ENCODE measurements at places on chromosomes 6 and 20.

- DNase-seq, result no peak
Measured at GRCh38 chr20:60584221-60584620, 626.0 kb downstream of the CDH26 start.

DNA sequence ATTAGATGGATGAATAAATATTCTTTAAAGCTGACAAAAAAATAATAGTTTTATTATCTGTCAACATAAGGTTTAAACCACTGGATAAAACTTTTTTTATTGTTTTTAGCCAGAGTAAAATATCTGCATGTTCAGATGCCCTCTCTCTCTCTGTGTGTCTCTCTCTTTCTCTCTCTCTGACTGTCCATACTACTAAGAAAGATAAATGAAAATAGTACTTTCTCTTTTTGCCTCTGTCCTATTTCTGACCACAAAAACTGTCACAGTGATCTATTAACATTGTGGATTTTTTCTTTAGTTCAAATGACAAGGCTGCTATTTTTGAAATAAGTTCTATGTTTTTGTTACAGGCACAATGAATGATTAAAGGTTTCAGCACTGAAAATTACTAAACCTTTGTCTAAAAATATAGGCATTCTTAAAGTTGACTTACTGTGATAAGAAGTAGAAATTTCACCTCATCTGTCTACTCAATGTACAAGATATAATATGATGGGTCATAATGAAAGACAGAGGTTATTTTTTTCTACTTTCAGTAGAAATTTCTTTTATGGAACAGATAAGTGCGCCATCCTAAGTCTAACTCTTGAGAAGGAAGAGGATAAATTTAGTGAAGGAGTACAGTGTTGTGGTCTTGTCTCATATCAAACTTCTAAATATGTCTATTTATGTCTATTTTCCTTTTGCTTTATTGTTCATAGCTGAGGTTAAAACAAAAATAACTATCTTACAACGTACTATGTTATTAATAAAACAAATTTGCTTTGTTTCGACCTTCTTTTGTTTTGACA is 341.9 kb upstream of the EYS start:
- DNase-seq, result no peak

GRCh38 chr6:131784561-131784960 is 23.3 kb upstream of the ENPP1 start:
- no peak for DNase-seq

DNA sequence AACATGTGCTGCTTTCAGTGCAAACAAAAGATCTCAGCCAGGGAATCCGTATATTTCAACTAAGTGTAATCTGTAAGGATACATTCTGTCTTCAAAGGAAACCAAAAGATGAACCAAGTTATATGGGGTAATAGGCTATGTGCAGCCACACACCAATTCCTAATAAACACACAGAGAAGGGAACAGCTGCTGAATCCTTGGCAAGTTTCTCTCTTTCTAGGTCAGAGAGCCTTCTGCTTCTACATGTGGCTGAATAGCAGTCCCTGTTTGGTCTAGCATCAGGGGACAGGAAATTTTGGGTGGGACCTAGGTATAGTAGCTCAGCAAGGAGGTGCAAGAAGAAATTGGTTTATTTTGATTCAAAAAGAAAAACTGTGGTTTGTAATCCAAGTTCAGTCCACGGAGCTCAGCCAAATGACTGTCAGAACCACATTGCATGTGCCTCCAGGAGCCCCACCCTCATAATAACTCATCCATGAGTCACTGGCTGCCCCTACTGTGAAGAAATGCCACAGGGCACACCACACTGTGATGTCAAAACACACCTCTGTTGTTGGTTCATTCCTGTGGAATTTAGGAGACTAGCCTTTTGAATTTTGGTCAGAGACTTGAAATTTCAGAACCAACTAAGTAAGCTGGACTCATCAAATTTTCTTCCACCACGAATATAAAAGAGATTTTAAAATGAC is 21.1 kb downstream of the SPTLC3 start:
- DNase-seq, result no peak

GRCh38 chr6:11493974-11494373 is 43.6 kb upstream of the TMEM170B start:
- no peak for DNase-seq

DNA sequence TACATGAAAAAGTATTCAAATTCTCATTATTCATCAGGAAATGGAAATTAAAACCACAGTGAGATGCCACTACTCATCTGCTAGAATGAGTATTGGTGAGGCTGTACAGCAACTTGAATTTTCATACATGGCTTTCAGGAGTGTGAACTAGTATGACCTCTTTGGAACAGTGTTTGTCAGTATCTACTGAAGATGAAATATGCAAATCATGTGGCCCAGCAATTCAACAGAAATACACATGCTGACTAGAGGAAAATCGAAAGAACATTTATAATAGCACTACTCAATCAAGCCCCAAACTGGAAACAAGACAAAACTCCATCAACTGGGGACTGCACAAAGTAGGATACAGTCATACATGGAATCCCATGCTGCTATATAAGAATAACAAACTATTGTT is 102.2 kb downstream of the DCDC2 start:
- no peak for DNase-seq

- DNase-seq, result no peak
Measured at GRCh38 chr6:125190667-125191066, 37.1 kb downstream of the TPD52L1 start.

DNA sequence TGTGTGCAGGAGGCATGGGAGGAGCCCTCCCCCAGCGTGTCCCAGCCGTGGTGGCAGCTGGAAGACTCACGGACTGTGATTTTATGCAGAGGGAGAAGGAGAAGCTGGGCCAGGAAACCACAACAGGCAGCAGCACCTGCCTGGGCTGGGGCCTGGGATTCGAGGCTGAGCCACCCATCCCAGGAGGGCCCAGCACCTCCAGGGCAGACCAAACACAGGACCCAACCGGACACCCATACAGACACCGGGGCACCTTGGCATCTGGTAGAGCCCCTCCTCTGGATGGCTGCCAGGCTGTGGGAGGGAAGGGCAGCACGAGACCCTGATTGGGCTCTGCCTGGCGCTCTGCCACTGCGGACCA is 41.7 kb upstream of the CHRNA4 start:
- DNase-seq, result no peak
